ENCODE measurements at places on chromosomes 4 and X.
A peak's percentile ranks its signal among the peaks of the same experiment; 100 is the strongest.

DNA sequence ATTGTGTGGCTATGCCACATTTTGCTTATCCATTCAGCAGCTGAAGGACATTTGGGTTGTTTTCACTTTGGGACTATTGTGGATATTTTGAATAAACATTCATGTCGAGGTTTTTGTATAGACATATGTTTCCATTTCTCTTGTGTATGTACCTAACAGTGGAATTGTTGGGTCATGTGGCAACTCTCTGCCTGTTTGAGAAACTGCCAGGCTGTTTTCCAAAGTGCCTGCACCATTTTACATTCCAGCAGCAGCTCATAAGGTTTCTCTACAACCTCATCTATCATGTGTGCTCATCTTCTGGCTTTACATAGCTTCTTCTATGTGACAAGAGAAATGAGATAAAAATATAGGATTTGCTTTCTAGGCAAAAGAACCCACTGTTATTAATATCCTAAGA lies 29.5 kb upstream of the TSPAN5 start:
- no peaks in the 10 kb centered on the region for H3K36me3 ChIP-seq
- no peaks in the 10 kb centered on the region for H3K4me1 ChIP-seq
- no peak for DNase-seq
- no peak overlapping the region for H3K27ac ChIP-seq
- no peaks in the 10 kb centered on the region for H3K27me3 ChIP-seq

DNA sequence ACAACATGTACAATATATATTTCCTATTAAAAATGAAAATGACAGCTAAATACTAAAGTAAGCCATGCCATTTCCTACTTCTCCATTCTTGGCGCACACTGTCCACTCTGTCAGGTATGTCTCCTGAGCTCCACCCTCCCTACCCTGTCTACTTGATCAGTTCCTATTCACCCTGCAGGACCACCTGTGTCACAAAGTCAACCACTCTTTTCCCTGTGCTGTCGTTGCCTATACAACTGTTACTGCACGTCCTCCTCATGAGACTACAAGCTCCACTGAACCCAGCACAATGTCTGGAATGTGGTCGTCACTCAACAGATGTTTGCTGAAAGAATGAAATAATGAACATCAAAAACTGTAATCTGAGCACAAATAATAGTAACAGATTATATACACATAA lies 54.9 kb downstream of the SLC9A7 start:
- H3K4me3 ChIP-seq: no peak overlapping the region
- H3K27ac ChIP-seq: no peak overlapping the region
- DNase-seq: no peak
- H3K36me3 ChIP-seq: no peaks in the 10 kb centered on the region

DNA sequence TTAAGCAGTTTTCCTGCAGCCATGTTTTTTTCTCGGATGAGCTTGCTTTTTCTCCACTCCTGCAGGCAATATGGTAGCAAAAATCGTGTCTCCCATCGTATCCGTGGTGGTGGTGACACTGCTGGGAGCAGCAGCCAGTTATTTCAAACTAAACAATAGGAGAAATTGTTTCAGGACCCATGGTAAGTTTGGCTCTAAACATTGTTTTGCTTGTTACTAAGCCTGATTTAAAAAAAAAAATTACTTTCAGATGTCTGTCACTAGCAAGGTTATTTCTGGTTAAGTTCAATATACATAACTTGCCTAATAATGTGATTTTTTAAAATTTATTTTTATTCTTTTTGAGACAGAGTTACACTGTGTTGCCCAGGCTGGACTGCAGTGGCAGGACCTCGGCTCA lies 17.5 kb upstream of the GYG2 start:
- no peaks in the 10 kb centered on the region for H3K36me3 ChIP-seq
- no peaks in the 10 kb centered on the region for H3K27me3 ChIP-seq

- H3K4me3 ChIP-seq: no peak overlapping the region
- H3K27ac ChIP-seq: no peak overlapping the region
- DNase-seq: no peak
- peaks cover 8% of the 10 kb centered on the region for H3K4me1 ChIP-seq
Observed at GRCh38 chrX:107714206-107714891, 61.2 kb downstream of the TSC22D3 start.

DNA sequence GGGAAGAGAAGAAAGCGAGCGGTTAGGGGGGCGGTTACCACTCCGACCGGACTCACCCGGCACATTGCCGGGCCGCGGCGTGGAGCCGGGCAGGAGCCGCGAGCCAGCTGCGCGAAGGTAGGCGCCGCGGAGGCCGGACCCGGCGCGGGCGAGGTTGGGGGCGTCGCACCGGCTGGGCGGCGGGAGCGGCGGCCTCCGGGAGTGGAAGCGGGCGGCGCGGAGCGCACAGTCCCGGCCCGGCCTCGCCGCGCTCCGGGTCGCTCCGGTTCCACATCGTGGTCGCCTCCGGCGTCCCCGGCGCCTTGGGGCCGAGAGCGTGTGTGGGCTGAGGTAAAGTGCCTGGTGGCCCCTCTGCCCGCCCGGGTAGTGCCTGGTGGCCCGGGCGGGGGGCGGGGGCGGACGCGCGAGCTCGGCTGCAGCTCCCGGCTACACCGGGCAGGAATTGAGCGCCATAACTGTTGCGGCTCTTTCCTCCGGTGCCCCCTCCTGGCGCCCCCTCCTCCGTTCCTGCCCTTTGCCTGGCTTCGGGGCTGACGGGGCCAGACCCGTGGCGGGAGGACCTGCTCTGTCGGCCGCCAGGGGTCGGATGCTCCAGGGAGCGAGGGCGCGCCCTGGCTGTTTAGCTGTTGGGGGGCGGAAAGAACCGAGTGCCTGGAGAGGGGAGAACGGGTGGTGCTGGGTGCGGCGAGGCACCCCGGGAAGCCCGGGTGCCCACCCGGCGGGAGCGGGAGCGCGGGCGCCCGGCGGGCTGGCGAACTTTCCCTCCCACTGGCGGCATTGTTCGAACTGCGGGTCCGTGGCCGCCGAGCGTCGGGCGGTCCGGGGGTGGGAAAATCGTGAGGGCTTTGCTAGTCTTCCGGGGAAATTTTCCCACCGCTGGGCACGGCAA lies 626 bp downstream of the JADE3 start:
- no peaks in the 10 kb centered on the region for H3K27me3 ChIP-seq
- peaks cover 5% of the 10 kb centered on the region for H3K4me1 ChIP-seq
- DNase-seq: peak; percentile 51
- no peaks in the 10 kb centered on the region for H3K36me3 ChIP-seq

DNA sequence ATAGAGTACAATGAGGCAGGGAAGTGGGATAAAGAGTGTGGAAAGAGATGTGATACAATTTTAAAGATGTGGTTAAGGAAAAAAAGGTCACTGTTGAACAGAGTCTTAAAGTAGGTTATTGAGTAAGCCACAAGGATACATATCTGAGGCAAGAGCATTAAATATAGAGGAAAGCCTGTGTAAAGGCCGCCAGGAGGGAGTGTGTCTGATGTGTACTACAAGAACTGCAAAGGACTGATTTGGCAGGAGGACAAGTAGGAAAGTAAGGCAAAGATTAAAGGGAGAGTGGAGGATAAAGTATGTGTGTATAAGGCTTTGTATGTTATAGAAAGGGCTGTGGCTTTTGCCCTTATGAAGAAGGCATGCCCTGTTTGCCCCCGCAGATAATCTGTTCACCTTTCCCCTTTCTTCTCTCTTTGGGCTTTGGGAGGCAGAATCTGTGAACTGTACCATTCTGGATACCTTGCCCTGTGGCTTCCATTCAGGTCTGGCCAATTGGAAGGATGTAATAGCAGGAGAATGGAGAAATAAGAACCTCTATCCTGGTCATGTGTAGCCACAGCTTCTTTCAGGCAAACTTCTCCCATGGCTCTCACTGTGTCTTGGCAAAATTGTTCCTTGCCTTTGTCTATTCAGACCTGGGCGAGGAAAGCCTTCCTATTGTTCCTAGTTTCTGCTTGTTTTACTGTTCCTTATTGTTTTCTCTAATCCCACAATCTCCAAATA lies 68.9 kb upstream of the FAM47B start:
- no peak overlapping the region for H3K27ac ChIP-seq
- no peak overlapping the region for H3K4me3 ChIP-seq
- no peak for DNase-seq
- no peaks in the 10 kb centered on the region for H3K4me1 ChIP-seq

DNA sequence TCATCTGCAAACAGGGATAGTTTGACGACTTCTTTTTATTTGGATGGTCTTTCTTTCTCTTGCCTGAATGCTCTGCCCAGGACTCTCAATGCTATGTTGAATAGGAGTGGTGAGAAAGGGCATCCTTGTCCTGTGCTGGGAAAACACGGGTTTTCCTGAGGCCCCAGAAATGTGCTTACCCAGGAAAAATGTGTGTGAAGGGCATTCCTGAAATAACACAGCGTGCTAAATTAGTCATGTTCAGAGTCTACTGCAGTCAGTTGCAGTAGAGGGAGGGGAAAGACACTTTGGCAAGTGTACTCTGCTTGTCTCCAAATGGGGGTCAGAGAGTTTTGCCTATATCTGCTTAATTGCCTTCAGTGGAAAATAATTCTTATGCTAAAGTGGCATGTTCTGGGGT lies 153.9 kb downstream of the CCNG2 start:
- H3K4me1 ChIP-seq: no peaks in the 10 kb centered on the region
- H3K4me3 ChIP-seq: no peak overlapping the region
- H3K36me3 ChIP-seq: no peaks in the 10 kb centered on the region
- H3K27me3 ChIP-seq: no peaks in the 10 kb centered on the region

GRCh38 chrX:103275947-103276567 lies 493 bp downstream of the TCEAL5 start:
- H3K4me1 ChIP-seq: no peaks in the 10 kb centered on the region
- H3K27me3 ChIP-seq: no peaks in the 10 kb centered on the region
- peak overlapping the region; percentile 44 for H3K4me3 ChIP-seq
- no peak overlapping the region for H3K27ac ChIP-seq
- no peaks in the 10 kb centered on the region for H3K36me3 ChIP-seq
- DNase-seq: no peak

GRCh38 chr4:1873291-1873690 lies 2.1 kb downstream of the NSD2 start:
- H3K36me3 ChIP-seq: peaks cover 35% of the 10 kb centered on the region
- peaks cover 12% of the 10 kb centered on the region for H3K4me1 ChIP-seq
- peak overlapping the region; percentile 78 for H3K4me3 ChIP-seq
- no peak for DNase-seq

DNA sequence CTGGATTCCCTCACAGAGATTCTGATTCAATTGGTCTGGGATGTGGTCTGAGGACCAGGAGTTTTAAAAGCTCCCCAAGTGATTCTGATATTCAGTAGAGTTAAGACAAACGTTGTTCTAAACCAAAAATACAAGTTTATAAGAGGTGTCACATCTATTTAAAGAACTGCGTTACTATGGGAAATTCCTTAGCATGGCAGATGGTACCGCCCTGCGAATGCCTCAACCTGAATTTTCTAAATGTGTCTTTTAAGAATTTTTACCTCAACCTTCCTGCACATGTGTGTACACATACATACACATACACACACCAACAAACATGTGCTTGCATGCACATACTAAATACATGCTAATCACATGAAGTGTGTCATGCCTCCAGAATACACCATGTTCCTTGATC lies 328.9 kb upstream of the TAPT1 start:
- H3K27ac ChIP-seq: no peak overlapping the region
- no peak for DNase-seq
- H3K4me1 ChIP-seq: no peaks in the 10 kb centered on the region
- no peak overlapping the region for H3K4me3 ChIP-seq

GRCh38 chr4:56689201-56689969 lies 8.3 kb upstream of the HOPX start:
- DNase-seq: no peak
- no peaks in the 10 kb centered on the region for H3K27me3 ChIP-seq
- H3K36me3 ChIP-seq: no peaks in the 10 kb centered on the region
- no peaks in the 10 kb centered on the region for H3K4me1 ChIP-seq

GRCh38 chr4:176291748-176292147 lies 22.7 kb upstream of the ASB5 start:
- H3K36me3 ChIP-seq: no peaks in the 10 kb centered on the region
- DNase-seq: no peak
- H3K4me3 ChIP-seq: no peak overlapping the region

- no peak overlapping the region for H3K4me3 ChIP-seq
- H3K4me1 ChIP-seq: no peaks in the 10 kb centered on the region
- no peaks in the 10 kb centered on the region for H3K27me3 ChIP-seq
- H3K27ac ChIP-seq: no peak overlapping the region
- H3K36me3 ChIP-seq: no peaks in the 10 kb centered on the region
- DNase-seq: no peak
Observed at GRCh38 chr4:11730545-11730944, 301.9 kb upstream of the HS3ST1 start.

GRCh38 chrX:31420302-31420701 lies 348.5 kb upstream of the FTHL17 start:
- H3K27ac ChIP-seq: no peak overlapping the region
- H3K27me3 ChIP-seq: no peaks in the 10 kb centered on the region
- no peak for DNase-seq
- H3K36me3 ChIP-seq: no peaks in the 10 kb centered on the region

GRCh38 chr4:99506781-99507180 lies 4.0 kb upstream of the C4orf17 start:
- no peaks in the 10 kb centered on the region for H3K36me3 ChIP-seq
- no peaks in the 10 kb centered on the region for H3K4me1 ChIP-seq
- H3K27ac ChIP-seq: no peak overlapping the region
- no peaks in the 10 kb centered on the region for H3K27me3 ChIP-seq
- no peak overlapping the region for H3K4me3 ChIP-seq

GRCh38 chr4:45477311-45477733 lies 646.5 kb downstream of the GABRG1 start:
- DNase-seq: no peak
- H3K27ac ChIP-seq: no peak overlapping the region
- no peaks in the 10 kb centered on the region for H3K27me3 ChIP-seq
- no peak overlapping the region for H3K4me3 ChIP-seq
- no peaks in the 10 kb centered on the region for H3K4me1 ChIP-seq

GRCh38 chr4:41043465-41043864 lies 170.9 kb downstream of the APBB2 start:
- no peaks in the 10 kb centered on the region for H3K36me3 ChIP-seq
- H3K4me1 ChIP-seq: no peaks in the 10 kb centered on the region
- no peaks in the 10 kb centered on the region for H3K27me3 ChIP-seq
- DNase-seq: no peak

DNA sequence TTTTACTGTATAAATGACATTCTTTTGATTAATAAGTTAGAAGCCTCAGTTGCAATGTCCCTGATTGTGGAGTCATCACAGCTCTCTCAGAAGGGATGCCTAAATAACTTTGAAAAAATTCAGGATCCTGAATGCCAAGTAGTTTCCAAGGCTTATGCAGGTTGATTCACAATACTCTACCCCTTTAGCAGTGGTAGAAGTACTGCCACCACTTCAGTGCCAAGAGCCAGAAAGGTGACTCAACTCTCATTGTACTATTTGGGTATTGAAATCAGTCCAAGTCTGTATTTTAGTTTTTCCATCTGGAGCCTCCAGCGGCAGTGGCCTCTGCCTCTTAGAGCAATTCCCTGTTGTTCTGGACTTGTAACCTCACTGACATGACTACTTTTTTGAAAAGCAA lies 320.1 kb upstream of the NDST4 start:
- no peaks in the 10 kb centered on the region for H3K4me1 ChIP-seq
- no peaks in the 10 kb centered on the region for H3K36me3 ChIP-seq
- no peaks in the 10 kb centered on the region for H3K27me3 ChIP-seq
- H3K27ac ChIP-seq: no peak overlapping the region

All from neuronal stem cell (in vitro differentiated cells).